ENCODE measurements at places on chromosomes 4 and X.

DNA sequence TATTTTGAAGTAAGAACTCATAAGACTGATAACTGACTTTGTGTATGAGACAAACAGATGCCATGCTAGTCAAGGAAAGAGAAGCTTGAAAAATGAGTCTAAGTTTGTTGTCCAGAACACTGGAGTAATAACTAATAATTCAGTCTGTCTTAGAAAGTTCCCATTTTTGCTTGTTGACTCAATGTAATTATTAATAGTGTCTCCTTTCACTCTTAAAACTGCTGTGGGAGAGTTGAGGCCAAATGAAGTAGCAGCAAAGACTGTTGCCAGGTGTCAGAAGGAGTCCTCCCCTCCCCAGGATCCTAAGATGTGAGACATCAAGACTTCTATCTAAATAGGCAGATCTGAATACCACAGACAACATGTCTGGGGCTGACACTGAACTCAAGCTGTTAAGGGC, 20.8 kb upstream of the FAM13A start:
- DNase-seq = no peak

GRCh38 chr4:27666943-27667342, 806.3 kb downstream of the STIM2 start:
- DNase-seq = no peak

- no peak for DNase-seq
These were observed 66.3 kb downstream of the CRMP1 start for GRCh38 chr4:5826437-5827107.

DNA sequence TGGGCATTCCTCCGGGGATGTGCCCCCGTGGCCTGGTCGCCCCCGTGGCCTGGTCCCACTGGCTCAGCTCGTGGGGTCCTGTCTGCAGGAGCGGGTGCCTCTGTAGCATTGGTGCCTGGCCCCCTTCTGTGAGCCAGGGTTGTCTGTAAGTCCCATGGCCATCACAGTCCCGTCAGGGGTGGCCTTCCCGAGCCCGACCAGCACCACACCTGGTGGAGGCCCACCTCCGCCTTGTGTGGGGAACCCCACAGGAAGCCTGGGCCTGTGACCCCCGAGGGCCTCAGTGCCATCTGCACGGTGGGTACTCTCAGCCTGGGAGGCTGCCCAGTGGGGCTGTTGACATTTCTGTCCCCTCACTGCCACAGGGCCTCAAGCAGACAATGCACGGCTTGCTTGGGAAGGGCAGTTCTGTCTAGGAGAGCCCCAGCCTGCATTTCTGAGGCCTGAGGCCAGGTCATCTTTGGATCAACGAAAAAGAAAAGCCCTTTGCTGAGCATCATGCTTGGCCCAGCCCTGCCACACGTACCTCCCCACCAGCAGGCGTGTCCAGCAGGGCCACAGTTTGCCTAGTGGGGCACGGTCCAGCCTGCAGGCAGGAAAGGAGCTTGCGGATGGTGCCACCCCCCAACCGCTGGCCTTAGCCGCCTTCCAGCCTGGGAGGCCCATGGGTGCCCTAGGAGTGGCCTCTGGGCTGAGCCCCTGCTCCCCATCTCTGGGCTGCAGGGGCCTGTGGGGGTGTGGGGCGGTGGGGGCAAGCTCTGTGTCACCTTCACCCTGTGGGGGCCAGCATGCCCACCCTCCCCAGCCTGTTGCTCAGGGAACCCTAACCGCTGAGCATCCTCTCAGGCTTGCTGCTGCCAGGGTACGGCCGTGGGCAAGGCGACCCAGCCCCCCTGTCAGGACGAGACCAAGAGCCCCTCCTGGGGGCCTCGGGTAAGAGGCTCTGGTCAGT, 23.2 kb downstream of the NKX1-1 start:
- no peak for DNase-seq

- no peak for DNase-seq
These were observed 177.4 kb downstream of the SH3KBP1 start for GRCh38 chrX:19709812-19710518.

- DNase-seq = no peak
These were observed 188.4 kb upstream of the GNPDA2 start for GRCh38 chr4:44914748-44915147.

- no peak for DNase-seq
These were observed 270.8 kb upstream of the FGF13 start for GRCh38 chrX:138982365-138982764.

DNA sequence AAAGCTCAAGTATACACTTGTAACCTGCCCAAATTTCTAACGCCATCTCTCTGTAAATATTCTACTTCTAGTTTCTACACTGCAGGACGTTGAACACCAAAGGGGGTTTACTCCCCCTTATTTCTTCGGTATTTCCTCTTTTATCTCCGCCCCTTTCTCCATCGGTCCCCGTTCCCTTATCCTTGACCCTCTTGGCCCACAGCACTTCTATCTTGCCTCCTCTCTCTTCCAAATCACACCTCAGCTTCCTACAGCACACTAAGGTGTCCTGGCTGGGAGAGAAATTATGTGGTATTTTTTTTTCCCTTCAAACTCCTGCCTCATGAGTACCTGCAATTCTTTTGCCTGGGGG, 715 bp downstream of the ZMAT1 start:
- DNase-seq = no peak

DNA sequence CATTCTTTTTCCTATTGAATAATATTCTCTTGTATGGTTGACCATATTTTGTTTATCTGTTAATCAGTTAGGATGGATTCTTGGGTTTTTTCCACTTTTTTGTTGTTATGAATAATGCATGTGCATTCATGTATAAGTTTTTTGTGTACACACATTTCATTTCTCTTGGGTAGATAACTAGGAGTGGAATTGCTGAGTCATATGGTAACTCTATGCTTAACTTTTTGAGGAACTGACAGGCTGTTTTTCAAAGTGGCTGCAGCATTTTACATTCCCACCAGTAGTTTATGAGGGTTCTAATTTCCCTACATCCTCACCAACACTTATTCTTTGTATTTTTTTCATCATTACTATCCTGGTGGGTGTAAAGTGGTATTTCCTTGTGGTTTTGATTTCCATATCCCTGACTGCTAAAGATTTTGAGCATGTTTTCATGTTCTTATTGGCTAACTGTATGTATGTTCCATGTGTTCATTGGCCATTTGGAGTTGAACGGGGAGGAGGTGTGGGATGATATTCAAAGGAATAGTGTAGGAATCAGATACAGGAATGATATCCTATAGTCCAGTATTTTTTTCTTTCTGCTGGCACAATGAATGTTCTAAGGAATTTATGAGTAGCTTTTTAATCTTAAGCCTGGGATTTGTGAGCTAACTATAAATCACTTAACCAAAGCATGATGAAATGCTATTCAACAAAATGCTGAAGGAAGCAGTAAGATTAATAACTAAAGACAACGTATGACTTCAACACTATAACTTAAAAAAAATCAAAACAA, 114.3 kb downstream of the AMELX start:
- no peak for DNase-seq

DNA sequence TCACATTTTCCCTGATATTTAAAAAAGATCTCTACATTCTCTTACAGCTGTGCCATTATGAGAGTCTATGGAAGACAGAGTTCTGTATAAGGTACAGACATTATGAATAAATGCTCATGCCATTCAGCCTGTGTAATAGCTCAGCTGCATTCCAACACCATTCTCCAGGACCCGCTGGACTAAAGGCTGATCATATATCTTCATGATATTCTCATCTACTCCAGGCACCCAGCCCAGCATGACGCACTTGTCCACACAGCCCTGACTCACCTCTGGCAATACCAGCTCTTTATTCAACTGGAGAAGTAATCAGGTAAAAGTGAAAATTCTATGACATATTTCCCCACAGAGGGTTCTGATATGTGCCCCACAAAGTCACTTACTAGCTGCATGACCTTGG, 437.5 kb upstream of the FGF16 start:
- DNase-seq = no peak

DNA sequence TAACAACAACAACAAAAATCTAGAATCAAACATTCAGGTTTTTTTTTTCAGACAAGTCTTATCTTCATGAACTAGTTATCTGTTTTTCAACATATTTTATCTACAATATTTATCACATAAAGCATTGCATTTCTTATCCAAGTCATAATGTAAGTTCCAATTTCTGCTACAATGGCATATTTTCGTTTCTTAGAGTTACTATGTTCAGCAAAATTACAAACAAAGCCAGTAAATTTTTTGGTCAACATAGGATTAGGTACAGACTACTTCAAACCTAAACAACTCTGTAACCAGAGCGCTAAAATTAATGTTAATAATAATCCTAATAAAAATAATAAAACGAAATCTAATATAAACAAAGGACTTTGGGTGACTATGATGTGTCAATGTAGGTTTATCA, 165.4 kb upstream of the TACR3 start:
- DNase-seq = no peak

- no peak for DNase-seq
These were observed 151.6 kb downstream of the SLIT2 start for GRCh38 chr4:20403290-20403689.

GRCh38 chrX:50111742-50112141, 89.1 kb downstream of the AKAP4 start:
- DNase-seq = no peak

DNA sequence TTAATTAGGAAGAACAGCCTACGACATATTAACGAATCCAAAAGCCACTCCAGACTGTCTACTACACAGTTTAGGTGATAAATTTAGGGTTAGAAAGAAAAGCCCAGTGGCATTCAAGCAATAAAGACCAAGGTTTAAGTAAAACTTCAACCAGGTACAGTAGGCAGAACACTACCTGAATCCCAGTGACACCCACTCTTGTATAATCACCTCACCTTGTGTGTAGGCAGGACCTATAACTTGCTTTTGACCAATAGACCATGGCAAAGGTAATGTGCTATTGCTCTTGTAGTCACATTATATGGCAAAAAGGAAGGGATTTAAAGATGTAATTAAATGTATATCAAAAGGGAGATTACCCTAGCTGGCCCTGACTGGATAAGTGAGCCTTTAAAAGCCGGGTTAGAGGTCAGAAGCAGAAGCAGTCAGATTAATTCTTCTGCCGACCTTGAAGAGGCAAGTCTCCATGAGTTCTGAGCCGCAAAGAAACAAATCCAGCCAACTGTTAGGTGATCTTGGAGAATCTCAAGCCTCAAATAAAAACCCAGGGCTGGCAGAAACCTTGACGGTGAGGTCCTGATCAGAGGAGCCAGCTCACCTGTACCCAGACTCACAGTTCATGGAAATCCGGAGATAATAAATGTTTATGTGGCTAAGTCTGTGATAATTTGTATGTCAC, 8.8 kb downstream of the FSTL5 start:
- DNase-seq = no peak

DNA sequence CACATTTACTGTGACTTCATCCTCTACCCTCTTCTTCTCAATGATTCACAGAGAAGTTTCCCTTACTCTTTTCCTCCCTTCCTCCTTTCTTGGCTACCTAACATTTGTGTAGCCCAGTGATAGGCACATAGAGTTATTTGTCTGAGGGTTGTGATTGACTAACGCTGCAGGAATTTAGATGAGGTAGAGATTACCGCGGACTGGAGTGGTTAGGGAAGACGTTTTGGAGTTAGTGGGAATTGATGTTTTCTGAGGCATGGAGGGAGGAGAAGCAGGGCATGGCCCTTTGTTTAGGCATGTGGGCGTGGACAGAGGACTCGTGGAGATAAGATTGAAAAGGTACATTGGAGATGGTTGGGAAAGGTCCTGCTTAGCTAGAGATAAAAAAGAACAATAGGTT, 246.7 kb downstream of the GPAT3 start:
- DNase-seq = no peak

DNA sequence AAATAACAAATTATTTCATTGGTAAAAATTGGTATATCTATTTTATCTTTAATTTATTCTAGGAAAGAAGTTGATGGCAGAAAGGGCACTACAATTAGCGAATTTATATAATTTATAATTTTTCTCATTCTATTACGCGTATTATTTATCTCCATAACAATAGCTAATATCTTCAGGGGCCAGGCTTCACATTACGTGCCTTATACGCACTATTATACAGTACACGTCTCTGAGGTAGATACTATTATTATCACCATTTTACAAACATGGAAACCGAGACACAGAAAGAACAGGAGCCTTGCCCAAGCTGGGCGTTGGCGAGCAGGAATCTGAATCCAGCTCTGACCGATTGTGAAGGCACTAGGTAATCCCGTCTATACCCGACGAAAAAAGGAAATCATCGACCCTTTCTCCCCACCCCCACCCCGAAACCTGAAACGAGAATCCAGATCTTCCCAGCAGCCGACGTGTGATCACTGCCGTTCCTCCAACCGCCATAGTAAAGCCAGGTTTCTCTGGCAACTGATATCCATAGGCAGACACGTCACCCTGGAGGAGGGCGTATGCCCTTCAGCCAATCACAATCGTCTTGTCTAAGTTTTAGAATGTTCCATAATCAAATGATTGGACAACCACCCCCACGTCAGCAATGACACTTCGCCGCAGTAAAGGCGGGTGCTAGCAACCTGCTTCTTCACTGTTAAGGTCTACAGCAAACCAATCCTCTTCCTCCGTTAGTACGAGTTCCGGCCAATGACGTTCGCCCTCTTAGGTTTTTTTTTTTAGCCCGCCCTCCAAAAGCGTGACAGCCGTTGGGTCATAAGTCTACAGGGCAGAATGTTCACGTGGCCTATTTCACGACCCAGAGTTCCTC, at the start of gene MORF4L2:
Gene MORF4L2, minus strand, starts transcription at position 501 of the 874 bp plus-strand sequence. CDS start 9,672 bp downstream, outside the sequence.
- DNase-seq = peak; percentile 93

DNA sequence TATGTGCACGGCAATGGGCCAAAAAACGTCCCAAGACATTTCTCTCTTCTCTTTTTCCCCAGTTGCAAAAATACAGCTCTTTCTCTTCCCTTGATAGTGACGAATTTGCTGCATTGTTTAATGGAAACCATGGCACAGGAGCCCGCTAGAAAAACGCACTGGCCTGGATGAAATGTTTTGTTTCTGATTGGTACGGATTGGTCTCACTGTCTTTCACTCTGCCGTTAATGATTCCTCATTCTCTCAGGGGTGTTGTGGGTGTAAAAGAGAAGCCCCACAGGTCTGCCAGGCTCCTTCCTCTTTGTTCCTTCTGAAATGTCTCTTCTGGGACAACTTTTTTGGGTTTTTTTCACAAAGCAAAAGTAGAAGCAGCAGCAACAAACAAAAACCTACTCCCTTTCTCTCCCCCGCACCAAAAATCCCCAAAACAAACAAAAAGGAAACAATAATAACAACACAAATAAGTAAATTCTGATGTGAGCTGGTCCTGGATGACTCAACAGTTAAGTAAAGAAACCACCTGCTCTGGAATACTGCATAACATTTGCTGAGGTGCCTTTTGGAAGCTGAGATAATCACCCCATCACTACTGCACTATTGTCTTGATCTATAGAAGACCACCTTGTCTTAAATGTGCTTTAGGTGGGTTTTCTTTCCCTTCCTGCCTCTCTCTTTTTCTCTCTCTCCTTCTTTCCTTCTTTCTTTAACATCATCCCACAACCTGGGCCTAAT, 89.8 kb downstream of the PLAC1 start:
- DNase-seq = no peak

GRCh38 chr4:42570221-42570620, 86.7 kb downstream of the ATP8A1 start:
- no peak for DNase-seq

DNA sequence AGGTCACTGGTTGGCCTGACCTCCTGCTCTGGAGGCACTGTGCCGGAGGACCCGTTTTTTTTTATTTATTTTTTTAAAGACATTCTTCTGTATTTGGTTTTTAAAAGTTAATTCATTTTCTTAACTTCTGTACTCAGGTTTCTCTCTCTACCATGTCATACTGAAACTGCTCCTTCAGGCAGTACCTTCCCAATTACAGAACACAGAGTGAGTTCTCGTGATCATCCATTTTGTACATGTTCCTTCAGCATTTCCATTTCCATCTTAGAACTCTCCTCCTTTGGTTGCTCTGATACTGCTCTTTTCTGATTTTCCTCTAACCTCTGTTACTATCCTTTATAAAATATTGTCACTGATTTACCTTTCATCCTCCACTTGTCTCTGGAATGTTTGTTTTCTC, 17.9 kb downstream of the UBE2K start:
- no peak for DNase-seq

GRCh38 chr4:54230484-54231418, 1.7 kb downstream of the PDGFRA start:
- no peak for DNase-seq
